ENCODE measurements at places on chromosomes 16 and 17. TPM values are rescaled to one million over a fixed set of nuclear protein-coding genes. Genes with fewer than 3 reads are reported as not detected.

- no peak for DNase-seq
Measured at GRCh38 chr16:914440-914839, 56.3 kb downstream of the LMF1 start.

DNA sequence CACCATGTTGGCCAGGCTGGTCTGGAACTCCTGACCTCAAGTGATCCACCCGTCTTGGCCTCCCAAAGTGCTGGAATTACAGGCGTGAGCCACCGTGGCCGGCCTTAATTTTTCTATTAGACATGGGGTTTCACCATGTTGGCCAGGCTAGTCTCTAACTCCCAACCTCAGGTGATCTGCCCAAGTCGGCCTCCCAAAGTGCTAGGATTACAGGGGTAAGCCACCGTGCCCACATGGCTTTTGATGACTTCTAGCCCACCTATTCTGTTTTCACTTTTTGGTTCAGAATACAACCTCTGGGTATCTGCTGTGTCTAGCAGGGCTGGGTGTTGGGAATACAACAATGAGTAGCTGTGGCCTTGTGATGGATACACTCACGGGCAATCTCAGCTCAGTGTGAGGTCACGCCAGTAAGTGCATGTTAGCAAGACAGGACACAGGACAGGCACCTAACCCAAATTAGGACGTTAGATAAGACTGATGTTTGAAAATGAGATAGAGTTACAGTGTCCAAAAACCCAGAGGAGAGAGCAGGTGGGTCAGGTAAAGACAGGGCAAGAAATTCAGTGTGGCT is 14.1 kb upstream of the YWHAE start:
- DNase-seq = no peak

DNA sequence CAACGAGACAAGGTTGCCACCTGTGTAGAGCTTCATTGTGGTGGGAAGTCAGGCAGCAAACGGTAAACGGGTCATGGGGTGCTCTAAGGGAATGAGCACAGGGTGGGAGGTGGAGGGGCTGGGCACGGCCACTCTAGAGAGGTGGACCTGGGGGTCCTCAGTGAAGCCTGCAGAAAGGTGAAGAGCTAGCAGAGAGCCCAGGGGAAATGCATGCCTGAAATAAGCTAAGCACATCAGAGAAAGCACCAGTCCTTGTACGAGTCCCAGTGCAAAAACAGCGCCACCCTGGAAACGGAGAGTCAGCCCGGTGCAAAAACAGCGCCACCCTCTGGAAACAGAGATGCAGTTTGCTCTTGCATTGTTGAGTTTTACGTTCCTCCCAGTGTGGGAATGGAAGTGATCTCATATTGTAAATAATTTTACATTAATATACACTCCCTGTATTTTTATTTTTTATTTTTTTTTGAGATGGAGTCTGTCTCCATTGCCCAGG is 65.0 kb downstream of the TBC1D16 start:
- no peak for DNase-seq

DNA sequence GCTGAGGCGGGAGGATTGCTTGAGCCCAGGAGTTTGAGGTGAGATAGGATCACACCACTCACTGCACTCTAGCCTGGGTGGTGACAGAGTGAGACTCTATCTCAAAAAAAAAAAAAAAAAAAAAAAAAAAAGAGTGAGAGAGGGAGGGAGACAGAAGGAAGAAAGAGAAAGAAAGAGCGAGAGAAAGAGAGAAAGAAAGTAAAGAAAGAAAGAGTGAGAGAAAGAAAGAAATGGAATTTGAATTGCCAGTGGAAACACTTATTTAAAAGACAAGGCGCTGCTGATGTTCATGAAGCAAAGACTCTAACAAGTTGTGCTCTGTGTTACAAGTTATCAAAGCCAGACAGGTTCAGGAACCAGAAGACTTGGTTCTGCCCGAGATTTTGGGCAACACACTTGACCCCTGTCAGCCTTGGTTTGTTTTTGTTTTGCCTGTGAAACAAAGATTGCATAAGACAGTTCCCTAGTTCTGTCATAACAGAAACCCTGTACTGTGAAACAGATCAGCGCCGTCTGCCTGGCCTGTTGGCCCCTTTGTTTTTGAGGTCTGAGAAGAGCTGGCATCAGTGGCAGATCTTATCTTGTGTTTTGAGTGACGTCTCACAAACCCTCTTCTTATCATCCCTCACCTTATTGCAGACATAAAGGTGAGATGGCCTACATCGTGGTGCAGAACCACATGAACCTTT is 55.4 kb upstream of the ENDOV start:
- DNase-seq = no peak

DNA sequence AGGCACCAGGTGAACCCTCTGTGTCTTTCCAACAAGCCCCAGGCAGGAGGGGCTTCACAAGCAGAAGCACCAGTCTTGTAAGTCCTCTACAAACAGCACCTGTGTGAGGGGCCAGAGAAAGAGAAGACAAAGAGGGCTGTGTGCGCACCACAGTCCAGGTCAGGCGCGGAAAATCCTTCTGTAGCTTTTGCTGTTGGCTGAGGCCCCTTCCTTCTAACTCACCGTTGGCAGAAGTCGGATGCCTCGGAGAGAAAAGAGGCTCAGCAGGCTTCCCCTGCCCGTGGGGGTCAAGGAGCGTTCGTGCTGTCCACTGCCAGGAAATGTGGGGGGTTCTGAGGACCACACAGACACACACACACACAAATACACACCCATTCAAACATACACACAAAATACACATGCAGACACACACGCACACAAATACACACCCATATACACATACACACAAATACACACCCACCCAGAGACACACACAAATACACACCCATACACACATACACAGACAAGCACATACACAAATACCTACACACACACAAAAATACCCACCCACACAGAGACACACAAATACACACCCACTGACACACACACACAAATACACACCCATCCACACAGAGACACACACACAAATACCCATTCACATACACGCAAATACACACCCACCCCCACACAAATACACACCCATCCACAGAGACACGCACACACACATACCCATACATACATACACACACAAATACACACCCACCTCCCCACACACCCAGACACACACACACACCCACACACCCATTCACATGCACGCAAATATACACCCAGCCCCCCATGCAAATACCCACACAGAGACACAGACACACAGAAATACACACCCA is 6.8 kb downstream of the ZG16B start:
- DNase-seq = no peak

DNA sequence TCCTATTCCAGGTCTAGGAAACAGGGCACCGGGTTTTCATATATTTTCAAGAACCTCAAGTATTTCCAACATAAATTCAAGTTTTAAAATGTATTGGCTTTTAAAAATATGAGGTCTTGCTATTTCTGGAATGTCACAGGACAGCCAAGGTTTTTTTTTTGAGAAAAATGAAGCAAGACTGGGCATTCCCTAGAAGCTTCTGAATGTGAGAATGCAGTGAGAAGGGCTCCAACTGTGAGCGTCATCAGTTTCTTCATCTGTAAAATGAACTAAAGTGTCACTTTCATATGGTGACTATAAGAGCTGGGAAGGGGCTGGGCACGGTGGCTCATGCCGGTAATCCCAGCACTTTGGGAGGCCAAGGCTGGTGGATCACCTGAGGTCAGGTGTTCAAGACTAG is 455.8 kb upstream of the MAF start:
- DNase-seq = no peak

Gene PPP1R1B
- 0.27 TPM for total RNA-seq

Gene CBFA2T3
- 3.9 TPM for total RNA-seq

DNA sequence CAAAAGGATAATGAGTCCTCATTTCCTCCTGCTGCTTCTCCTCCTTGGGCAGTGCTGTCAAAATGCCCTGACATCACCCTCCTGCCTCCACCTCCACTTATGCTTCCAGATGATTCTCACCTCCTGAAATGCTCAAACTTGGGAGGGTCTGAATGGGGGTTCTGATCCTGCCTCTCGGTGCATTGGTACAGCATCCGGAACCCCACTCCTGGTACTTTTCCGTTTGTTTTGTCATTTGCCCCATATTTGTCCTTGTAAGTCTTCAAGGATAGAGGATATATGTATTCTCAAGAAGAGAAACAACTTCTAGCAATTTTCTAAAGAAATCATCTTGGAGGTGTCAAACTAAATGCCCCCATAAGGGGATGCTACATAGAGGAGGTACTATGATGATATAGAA is 148.3 kb downstream of the SHISA9 start:
- DNase-seq = no peak

- DNase-seq = no peak
Measured at GRCh38 chr17:50268026-50268425, 6.2 kb upstream of the TMEM92 start.

GRCh38 chr16:55364811-55365210 is 40.8 kb downstream of the IRX6 start:
- no peak for DNase-seq

Gene RCVRN
- 0.14 TPM for total RNA-seq
